Sigmoid colon (tissue), 7 donors: ENCODE measurements at places on chromosomes 12 and 14.

DNA sequence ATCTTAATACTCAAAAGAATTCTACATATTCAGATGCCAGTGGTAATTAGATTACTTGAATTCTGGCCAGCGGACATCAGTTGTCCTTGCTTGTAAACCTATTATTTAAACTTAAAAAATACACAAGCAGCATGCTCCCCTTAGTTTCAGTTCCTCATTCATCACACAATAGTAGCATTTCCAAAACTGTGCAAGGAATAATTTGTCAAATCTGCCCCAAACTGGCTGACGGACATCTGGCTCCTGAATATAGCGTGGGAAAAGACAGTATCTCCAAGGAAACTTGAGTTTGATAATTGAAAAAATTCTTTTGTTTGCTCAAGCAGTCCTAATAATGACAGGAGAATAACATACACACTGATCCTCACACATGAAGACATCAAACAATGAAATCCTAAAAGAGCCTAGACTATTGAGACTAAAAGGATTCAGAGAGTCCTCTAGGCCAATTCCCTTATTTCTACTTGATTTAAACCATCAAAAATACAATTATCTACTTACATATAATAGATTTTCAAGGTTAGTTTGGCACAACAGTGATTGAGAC is 90.4 kb downstream of the KIF21A start:
- H3K4me1 ChIP-seq: no peaks in the 10 kb centered on the region
- H3K27ac ChIP-seq: no peak overlapping the region
- DNase-seq: no peak
- no peak overlapping the region for H3K4me3 ChIP-seq

GRCh38 chr12:25716842-25717241 is 163.8 kb upstream of the LMNTD1 start:
- no peaks in the 10 kb centered on the region for H3K36me3 ChIP-seq
- H3K27me3 ChIP-seq: no peaks in the 10 kb centered on the region
- no peak overlapping the region for H3K4me3 ChIP-seq
- H3K27ac ChIP-seq: no peak overlapping the region

DNA sequence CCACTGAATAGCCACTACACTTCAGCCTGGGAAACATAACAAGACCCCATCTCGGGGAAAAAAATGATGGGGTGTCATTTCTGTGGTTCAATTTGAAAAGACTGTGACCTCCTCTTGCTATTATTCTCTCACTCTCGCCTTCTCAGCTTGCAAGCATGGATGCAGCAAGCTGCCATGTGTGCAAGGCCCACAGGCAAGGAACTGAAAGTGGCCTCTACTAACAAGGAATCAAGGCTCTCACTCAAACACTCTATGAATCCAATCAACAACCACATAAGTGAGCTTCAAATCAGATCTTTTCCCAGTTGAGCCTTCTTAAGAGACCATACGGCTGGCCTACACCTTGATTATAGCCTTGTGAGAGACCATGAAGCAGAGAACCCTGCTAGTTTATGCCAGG is 17.9 kb upstream of the DHRS7 start:
- H3K4me1 ChIP-seq: peaks cover 5% of the 10 kb centered on the region
- H3K4me3 ChIP-seq: no peak overlapping the region
- no peaks in the 10 kb centered on the region for H3K36me3 ChIP-seq
- no peaks in the 10 kb centered on the region for H3K27me3 ChIP-seq
- H3K27ac ChIP-seq: no peak overlapping the region
- no peak for DNase-seq

- no peaks in the 10 kb centered on the region for H3K36me3 ChIP-seq
- H3K27ac ChIP-seq: no peak overlapping the region
- H3K4me3 ChIP-seq: no peak overlapping the region
- no peak for DNase-seq
Observed at GRCh38 chr12:546920-547845, 87.4 kb downstream of the B4GALNT3 start.

DNA sequence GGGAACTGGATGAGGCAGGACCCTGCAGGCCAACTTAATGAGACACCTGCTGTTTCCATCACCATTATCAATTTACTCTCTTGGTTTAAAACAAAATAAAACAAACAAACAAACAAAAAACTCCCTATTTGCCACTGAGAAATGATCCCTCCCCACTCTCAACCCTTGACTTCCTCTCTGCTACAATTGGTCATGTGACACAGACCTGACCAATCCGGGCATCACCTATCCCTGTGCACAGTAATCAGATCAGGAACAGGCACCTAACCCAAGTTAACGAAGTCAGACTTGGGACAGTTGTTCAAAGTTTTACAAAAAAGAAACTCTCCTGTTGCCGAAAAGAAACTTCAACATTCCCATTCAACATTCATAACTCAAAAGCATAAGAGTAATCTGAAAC is 58.4 kb downstream of the NELL2 start:
- H3K36me3 ChIP-seq: no peaks in the 10 kb centered on the region
- DNase-seq: no peak
- no peak overlapping the region for H3K27ac ChIP-seq
- H3K4me3 ChIP-seq: no peak overlapping the region
- H3K27me3 ChIP-seq: no peaks in the 10 kb centered on the region

DNA sequence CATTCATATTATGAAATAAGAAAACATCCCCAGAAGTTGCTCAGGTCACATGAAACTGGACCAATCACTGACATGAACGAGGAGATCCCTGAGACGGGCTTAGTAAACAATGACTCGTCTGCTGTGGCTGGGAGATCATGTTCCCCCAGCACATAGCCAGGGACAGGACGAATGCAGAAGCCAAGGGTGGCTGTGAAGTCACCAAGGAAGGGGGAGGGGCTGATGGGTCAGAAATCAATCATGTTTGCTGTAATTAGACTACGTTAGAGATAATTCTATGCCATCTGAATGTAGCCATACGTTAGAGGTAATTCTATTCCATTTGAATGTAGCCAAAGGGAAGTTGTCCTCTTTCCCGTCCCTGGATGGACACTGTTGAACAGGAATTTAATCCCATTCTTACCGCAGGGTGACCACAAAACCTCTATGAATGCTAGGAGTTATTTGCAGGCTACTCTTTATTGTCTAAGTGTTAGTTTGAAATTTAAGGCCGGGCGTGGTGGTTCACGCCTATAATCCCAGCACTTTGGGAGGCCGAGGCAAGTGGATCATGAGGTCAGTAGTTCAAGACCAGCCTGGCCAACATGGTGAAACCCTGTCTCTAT is 332.9 kb downstream of the TMEM132D start:
- no peaks in the 10 kb centered on the region for H3K36me3 ChIP-seq
- no peak overlapping the region for H3K4me3 ChIP-seq
- no peaks in the 10 kb centered on the region for H3K27me3 ChIP-seq
- no peak overlapping the region for H3K27ac ChIP-seq
- DNase-seq: no peak

DNA sequence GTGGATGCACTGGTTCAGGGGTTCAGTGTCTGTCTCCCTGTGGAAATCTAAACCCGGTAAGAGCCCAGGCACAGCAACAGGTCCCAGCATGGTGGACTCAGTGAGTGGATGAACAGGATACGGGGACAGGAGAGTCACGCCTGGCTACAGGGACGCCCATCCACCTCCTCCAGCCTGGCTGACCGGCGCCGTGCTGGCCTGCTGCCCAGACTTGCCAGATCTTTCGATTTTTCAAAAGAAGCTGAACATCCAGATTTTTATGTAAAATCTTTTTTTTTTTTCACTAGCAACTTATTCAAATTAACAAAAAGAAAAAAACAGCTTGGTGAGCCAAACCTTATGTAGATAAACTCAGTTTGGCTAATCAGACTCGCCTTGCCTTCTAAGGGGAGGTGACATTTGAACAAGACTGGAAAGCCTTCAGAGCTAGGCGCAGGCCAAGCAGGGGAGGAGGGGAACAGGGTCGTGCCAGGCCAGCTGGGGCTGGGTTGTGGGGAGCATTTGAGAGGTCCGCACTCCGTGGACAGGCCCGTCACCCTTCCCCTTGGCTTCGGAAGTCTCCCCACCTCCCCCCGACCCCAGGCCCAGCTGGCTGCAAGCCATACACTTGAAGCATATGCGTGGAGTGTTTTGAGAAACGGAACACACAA is 87.8 kb upstream of the NCOR2 start:
- peak overlapping the region; percentile 19 for H3K4me3 ChIP-seq
- H3K36me3 ChIP-seq: no peaks in the 10 kb centered on the region
- DNase-seq: peak; percentile 87
- H3K27ac ChIP-seq: peak overlapping the region; percentile 88

DNA sequence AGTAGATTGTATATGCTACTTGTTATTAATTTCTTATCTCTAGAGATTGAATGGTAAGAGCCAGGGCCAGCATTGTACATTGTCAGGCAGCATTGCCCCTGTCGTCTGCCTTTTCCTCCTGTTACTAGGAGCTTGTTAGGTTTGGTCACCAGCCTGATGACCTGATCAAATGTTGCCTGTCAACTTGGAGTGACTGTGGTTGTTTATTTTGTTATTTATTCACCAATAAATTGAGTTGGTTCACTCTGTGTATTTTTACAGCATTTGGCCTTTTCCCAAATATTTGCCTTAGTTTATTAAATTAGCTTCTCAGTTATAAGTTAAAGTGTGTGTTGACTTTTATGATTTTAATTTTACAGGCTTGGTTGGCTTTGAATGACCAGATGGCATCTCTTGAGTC is 88.4 kb downstream of the PRKCH start:
- H3K4me1 ChIP-seq: no peaks in the 10 kb centered on the region
- H3K27me3 ChIP-seq: no peaks in the 10 kb centered on the region
- no peak overlapping the region for H3K4me3 ChIP-seq
- no peaks in the 10 kb centered on the region for H3K36me3 ChIP-seq

GRCh38 chr12:114347861-114348260 is 58.1 kb downstream of the TBX5 start:
- H3K27ac ChIP-seq: no peak overlapping the region
- no peaks in the 10 kb centered on the region for H3K27me3 ChIP-seq

- no peak overlapping the region for H3K4me3 ChIP-seq
- no peaks in the 10 kb centered on the region for H3K36me3 ChIP-seq
- peaks cover 13% of the 10 kb centered on the region for H3K4me1 ChIP-seq
- no peak overlapping the region for H3K27ac ChIP-seq
- H3K27me3 ChIP-seq: no peaks in the 10 kb centered on the region
- DNase-seq: peak; percentile 57
Observed at GRCh38 chr12:109767991-109768900, 54.6 kb downstream of the FAM222A start.

GRCh38 chr14:73751157-73751691 is 37.0 kb upstream of the PNMA1 start:
- no peaks in the 10 kb centered on the region for H3K4me1 ChIP-seq
- no peaks in the 10 kb centered on the region for H3K36me3 ChIP-seq
- H3K27ac ChIP-seq: peak overlapping the region; percentile 99
- H3K27me3 ChIP-seq: no peaks in the 10 kb centered on the region
- H3K4me3 ChIP-seq: no peak overlapping the region

- H3K27me3 ChIP-seq: no peaks in the 10 kb centered on the region
- H3K4me1 ChIP-seq: no peaks in the 10 kb centered on the region
- no peak overlapping the region for H3K27ac ChIP-seq
- DNase-seq: no peak
- H3K36me3 ChIP-seq: no peaks in the 10 kb centered on the region
Observed at GRCh38 chr14:49487238-49487637, 98.9 kb downstream of the RPS29 start.

DNA sequence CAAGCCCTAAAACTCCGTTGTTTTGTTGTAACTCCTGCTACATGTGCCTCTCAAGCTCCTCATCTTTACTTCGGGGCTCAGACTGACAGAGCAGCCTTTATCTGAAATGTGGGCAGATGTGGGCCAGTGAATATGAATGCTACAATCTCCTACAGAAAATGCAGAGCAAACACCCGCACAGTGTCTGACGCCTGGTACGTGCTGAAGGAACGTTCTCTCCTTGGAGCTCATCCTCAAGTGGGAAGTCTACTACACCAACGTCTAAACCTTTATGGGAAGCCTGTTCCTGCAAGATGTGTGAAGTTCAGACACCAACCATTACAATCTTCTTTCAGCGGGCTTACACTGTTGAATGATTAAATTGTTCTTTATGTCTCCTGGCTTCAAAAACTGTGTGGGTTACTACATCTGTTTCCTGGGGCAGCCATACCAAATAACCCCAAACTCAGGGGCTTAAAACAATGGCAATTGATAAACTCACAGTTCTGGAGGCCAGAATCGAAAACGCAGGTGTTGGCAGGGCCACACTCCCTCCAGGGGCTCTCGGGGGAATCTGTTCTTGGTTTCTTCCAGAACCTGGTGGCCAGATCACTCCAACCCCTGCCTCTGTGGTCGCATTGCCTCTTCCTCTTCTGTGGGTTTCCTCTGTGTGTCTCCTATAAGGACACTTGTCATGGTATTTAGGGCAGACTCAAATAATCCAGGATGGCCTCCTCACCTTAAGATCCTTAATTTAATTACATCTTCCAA is 179.7 kb upstream of the PLXNC1 start:
- no peak for DNase-seq
- no peak overlapping the region for H3K4me3 ChIP-seq
- no peak overlapping the region for H3K27ac ChIP-seq
- peaks cover 11% of the 10 kb centered on the region for H3K4me1 ChIP-seq

GRCh38 chr14:89240414-89240813 is 176.6 kb downstream of the FOXN3 start:
- no peak overlapping the region for H3K27ac ChIP-seq
- no peaks in the 10 kb centered on the region for H3K27me3 ChIP-seq

GRCh38 chr12:42758806-42759205 is 169.3 kb upstream of the PRICKLE1 start:
- H3K27me3 ChIP-seq: no peaks in the 10 kb centered on the region
- no peak overlapping the region for H3K4me3 ChIP-seq
- H3K36me3 ChIP-seq: no peaks in the 10 kb centered on the region
- H3K27ac ChIP-seq: no peak overlapping the region
- DNase-seq: no peak

DNA sequence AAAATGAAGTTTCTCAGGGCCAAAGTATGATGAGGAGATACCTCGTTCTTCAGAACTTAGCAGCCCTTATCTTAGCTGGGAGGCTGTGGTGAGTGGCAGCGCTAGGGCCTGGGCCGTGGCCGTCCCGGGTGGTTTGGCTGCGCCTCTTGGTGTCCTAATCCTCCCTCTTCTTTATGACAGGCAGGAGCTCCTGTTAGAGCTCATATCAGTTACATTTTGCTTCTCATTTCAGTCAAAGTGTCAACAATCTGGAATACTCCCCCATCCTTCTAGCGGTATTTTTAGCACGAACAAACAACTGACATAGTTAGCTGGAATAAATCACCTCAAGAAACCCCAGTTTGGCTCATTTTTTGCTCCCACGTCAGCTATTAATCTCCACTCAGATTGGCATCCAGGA is 188.8 kb downstream of the TTC7B start:
- no peaks in the 10 kb centered on the region for H3K4me1 ChIP-seq
- DNase-seq: no peak
- H3K4me3 ChIP-seq: no peak overlapping the region
- no peaks in the 10 kb centered on the region for H3K27me3 ChIP-seq
- H3K27ac ChIP-seq: peak overlapping the region; percentile 84
- H3K36me3 ChIP-seq: no peaks in the 10 kb centered on the region

DNA sequence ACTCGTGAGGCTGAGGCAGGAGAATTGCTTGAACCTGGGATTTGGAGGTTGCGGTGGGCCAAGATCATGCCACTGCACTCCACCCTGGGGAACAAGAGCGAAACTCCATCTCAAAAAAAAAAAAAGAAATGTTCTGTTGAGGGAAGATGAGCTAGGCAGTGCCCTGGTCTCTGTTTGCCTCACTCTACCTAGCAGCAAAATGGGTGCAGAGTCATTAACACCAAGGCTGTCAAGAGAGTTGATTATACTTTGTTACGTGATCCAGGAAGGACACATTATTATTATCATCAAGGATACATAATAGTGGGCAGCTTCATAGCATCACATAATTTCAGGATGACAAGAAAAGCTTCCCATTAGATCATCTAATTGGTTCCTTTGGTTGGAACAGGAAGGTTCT is 84.3 kb upstream of the MAP1LC3B2 start:
- DNase-seq: no peak
- no peaks in the 10 kb centered on the region for H3K4me1 ChIP-seq
- no peaks in the 10 kb centered on the region for H3K36me3 ChIP-seq
- H3K27ac ChIP-seq: no peak overlapping the region
- H3K4me3 ChIP-seq: no peak overlapping the region
- H3K27me3 ChIP-seq: no peaks in the 10 kb centered on the region
